ENCODE measurements at places on chromosomes 5 and 9.

GRCh38 chr9:100052375-100052774, 46.4 kb downstream of the ERP44 start:
- no peak for DNase-seq

DNA sequence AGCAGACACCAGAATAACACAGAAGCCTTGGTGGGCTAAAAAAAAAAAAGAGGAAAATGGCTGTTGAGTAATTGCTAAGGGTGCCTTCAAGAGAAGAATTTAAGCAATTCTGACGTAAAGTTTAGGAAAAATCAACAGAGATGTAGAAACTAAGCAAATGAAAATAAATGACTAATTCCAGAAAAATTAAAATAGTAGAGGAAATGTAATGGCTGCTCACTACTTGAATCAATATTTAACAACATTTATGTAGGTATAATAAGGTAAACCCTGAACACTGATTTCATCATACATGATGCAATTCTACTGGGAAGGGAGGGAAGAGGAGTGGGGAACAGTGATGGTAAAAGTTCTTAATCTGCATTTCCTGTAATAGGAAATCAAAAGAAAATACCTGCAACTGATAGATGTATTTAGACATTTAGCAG, 41.4 kb downstream of the PUM3 start:
- no peak for DNase-seq

DNA sequence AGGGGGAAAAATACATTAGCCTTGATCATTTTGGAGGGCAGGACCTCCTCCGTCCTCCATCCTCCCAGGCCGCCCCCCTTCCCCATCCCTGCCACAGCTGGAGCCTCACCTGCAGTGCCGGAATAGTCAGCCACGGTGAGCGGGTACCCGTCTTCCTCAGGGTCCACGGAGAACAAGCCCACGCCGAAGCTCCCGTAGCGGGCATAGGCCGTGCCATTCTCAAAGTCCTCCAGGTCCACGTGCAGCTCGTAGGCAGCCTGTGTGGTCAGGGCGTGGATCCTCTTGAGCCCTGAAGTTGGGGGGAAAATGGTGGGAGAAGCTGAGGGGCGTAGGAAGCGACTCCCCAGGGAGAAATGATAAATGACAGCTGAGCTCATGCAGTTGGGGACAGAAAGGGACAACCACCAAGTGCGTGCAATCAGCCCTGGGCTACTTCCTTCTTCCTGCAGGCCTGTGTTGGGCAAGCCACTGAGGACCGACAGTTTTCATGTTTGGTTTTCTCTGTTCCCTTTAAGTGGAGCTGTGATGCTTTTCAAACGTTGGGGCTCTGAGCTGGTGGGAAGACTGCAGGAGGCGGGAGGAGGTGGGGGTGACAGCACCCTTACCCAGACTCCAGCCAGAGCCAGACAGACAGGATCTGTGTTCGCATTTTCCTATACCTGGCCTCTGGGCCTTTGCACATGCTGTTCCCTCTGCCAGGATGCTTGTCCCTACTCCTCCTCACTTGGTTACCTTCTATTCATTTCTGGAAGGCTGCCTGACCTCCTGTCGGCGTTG, 8.7 kb upstream of the QRFP start:
- no peak for DNase-seq

DNA sequence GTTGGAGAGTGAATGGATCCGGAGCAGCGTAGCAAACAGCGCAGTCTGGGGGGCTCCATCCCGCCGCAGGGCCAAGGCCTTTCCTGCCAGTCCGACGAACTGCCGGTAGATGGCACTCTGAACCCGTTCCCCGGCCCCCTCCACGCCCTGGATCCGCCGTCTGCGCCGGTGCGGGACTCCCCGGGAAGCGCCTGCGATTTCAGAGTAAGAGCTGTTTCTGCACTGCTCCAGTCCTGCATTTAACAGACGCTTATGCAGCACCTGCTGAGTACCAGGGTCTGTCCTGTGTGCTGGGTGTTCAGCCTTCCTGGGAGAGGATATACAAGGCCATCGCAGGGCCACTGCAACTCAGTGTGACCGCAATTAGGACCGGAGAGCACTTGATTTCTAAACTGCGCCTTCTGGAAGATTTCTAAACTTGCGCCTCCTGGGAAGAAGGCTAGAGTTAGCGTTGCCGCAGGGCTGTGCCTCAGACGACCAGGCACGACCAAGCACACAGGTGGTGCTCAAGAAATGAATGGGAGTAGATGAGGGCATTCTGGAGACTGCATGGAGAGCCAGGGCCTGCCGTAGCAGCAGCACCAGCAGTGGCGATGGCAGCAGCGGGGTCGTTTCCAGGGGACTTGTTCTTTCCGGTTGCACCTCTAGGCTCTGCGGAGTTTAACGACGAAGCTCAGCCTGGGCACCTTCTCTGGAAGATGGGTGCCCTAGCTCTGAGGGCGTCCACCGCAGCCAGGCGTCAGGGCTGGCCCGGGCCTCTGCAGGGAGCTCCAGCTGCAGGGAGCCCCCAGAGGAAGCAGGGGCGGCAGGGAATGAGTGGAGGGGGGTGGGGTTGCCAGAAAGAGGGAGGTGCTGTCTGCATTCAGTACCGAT, 14.3 kb upstream of the TIFAB start:
- DNase-seq: peak; percentile 58

DNA sequence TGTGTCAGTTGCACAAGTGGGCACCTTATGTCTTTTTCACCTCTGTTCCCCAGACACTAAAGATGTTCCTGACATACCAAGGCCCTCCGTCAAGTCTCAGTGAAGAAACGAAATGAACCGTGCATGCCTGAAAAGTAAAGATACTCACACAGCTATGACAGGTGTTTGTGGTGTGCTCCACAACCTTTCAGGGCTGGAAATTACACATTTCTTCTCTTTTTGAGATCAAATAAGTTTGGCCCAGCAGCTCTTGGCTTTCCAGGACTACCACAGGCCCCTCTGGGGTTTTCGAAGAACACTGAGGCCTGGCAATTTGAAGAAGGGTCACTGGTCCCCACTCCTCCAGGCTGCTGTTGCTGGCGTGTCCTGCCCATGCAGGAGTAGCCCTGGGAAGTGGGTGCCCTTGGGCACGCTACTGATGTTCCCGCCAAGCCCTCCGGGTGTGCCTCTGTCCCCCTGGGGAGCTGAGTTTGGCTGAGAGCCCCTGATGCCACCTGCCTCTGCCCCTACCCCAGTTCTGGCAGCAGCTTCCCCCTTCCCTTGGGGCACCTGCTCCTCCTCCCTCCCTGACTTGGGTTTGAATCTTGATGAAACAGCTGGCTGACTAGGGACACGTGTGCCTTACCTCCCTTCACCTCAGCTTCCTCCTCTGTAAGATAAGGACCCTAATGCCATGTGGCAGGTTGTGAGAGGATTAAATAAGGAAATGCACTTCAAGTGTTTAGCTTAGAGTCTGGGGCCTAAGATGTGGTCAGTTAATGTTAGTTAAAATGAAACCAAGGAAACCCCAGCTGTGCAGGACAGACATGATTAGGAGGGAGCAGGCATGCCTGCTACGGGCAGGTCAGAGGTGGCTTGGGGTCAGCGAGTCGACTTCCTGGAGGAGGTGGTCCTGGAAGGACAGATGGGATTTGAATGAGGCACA, 49.1 kb upstream of the GADD45G start:
- DNase-seq: no peak

- DNase-seq: no peak
Measured at GRCh38 chr5:140631831-140632365, 1.1 kb downstream of the CD14 start.

GRCh38 chr9:95504053-95504963, 12.5 kb downstream of the PTCH1 start:
- no peak for DNase-seq

GRCh38 chr5:17326600-17327037, 109.2 kb downstream of the BASP1 start:
- no peak for DNase-seq

- no peak for DNase-seq
Measured at GRCh38 chr5:91244380-91245073, 138.6 kb downstream of the ARRDC3 start.

- DNase-seq: no peak
Measured at GRCh38 chr9:92737216-92737606, 27.4 kb downstream of the BICD2 start.

DNA sequence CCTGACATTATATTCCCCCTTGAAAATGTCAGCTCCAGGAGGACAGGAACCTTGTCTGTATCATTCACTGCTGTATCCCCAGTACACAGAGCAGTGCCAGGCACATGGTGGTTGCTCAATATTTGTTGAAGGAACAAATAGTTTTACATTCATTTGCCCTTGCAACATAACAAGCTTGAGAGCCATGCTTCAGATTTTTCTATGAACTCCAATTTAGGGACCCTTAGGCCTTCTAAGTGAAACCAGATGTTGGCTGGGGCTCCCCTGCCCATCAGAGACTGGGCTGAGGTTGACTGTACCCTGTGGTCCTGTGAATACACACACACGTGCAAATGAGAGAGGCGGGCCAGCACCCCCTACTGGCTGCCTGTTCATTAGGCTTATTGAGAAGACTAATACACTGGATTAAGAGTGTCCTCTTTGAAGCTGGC, 214.9 kb upstream of the WWC1 start:
- no peak for DNase-seq

DNA sequence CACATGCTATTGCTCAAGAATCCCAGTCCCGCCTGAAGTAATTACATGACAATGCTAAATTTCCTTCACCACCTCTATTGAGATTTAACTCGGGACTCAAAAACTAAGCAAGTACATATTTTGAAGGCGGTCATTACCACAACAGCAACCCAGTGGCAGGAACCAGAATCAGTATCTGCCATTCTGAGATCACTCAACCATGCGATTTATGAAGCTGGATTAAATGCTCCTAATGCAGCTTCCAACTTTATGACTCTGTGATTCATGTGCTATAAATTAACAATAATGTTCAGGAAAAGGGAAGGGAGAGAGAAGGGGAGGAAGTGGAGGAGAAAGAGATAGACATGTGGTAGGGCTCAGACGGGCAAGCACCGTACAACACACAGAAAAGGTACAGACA, 194.7 kb downstream of the DNAH5 start:
- no peak for DNase-seq

DNA sequence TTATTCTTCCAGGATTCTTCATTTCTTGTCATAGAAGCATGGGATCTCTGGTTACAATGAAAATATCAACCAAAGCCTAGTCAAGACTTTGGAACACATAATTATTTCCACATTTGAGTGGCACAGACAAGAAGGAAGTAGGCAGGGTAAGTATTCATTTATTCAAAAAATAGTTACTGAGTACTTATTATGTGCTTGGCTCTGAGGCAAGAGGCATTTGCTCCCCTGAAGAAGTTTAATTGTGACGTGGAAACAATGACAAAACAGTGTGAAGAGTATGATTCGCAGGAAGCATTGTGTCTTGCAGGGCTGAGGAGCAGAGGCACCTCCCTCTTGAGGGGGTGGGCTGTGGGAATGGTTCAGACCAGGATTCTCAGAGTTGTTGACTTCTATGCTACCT, 45.0 kb upstream of the TNFSF15 start:
- no peak for DNase-seq

GRCh38 chr5:32810804-32811203, 99.7 kb downstream of the NPR3 start:
- DNase-seq: no peak

GRCh38 chr9:82419696-82420486, 431.3 kb downstream of the SPATA31D1 start:
- no peak for DNase-seq

- DNase-seq: no peak
Measured at GRCh38 chr5:41459557-41459956, 50.8 kb downstream of the PLCXD3 start.

Data from stimulated activated CD8-positive, alpha-beta memory T cell treated with anti-CD3 and anti-CD28 coated beads, Interleukin-7, amount 100 ng/mL, for 24 hours (primary cell).